ENCODE measurements at places on chromosomes 7 and 10. TPM values are rescaled to one million over a fixed set of nuclear protein-coding genes. Genes with fewer than 3 reads are reported as not detected.

DNA sequence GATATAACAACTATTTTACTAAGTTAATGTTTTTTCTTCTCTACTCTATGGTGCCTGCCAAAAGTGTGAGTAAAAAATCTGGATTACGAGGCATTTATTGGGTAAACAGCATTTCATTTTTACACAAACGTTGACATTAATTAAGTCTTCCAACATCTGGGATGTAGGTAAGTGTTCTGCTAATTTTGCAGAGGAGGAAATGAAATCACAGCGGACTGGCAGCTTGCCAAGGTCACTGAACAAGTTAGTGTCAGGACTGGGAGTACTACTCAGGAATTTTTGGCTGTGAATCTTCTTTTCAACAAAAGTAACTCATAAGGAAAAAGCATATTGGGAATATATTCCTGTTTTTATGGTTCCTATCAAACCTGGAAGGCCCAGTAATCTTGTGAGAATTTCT is 612.1 kb upstream of the FZD8 start:
- DNase-seq, result peak; percentile 86

- no peak for DNase-seq
Observed at GRCh38 chr10:102635377-102635776, 8.9 kb upstream of the TRIM8 start.

DNA sequence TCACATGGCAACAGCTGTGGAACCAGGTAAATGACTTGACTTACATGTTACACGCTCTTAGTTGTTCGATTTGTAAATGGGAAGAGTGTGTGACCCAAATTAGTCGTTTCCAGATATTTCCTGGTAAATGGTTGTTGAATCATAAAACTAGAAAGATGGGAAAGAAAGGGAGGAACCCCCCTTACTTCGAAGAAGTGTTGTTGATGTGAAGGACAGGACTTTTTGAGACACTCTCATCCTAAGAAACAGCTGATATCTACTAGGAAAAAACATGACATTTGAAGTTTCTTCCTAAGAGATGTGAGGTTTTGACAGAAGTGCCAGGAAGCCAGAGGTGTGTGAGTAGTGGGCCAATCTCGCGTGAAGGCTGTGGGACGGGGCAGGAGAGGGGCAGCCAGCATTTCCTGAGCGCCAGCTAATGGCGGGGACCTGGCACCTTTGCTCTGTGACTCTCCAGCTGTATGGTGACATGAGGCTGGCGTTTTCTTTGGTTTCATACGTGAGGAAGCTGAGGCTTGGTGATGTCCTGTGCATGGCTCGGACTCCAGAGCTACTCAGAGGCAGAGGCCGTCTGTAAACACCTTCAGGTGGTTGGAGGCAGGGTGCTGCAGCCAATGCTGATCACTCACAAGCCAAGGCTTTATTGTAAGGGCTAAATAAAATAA is 53.7 kb downstream of the IKZF1 start:
- no peak for DNase-seq

DNA sequence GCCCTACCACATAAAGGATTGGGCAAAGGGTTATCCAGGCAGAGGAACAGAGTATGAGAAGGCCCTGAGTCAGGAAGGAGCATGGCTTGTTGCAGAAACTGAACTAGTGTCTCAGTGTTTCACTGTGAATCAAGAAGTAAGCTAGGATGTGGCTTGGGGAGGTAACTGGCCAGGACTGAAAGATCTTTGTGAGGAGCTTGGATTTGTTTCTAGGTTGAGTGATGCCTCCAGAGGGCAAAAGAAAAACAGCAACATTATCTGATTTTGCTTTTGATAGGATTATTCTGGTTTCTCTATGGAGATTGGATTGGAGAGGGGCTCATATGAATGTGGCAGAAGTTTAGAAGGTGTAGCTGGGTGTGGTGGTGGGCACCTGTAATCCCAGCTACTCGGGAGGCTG is 137.9 kb upstream of the HDAC9 start:
- DNase-seq, result no peak

The CPA2 gene
- 0.67 TPM for total RNA-seq

GRCh38 chr7:139893461-139893860 is 64.4 kb downstream of the TBXAS1 start:
- DNase-seq, result no peak

- DNase-seq, result no peak
Observed at GRCh38 chr7:107108793-107109371, 59.9 kb upstream of the HBP1 start.

Measured in posterior vena cava (tissue), 2 donors.